ENCODE measurements at places on chromosomes 3 and 15.
A peak's percentile ranks its signal among the peaks of the same experiment; 100 is the strongest.

- DNase-seq = no peak
These were observed 12.9 kb downstream of the LOXL1 start for GRCh38 chr15:73939138-73939537.

DNA sequence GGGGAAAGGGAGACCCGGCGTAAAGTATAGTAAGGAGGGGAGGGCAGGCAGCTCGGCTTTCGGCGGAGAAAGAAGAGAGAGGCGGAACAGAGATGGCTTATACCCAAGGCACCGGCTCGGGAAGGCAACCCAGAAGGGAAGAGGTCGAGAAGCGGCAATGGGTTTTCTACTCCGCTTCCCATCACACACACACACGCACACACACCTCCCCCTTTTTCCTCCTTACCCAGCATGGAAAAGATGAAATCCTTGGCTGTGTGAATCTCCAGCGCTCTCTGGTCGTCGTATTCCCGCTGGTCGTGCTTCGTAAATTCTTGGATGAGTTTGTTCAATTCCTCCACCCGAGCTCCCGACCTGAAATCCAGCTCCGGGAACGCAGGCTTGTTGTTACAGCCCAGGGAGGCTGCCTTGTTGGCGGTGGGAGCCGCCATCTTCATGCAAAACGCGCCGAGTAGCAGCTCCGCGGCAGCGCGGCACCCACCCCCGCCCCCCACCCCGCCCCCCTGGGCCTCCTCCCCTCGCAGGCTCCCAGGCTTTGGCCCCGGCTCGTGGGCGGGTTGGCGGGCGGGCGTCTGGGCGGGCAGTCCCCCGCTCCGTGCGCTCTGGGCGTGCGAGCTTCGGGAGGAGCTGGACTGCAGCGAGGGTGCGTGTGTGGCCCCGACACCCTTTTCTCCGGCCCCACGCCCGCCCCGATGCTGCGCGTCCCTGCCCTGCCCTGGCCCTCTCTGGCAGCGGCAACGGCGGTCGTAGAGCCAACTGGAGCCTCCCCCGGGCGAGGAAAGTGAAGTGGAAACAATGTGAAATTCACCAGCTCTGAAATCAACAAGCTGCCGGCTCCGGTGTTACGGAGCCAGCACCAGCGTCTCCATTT, at the start of gene MB21D2:
Gene MB21D2 (minus strand): TSS at position 453 of the 871 bp plus-strand sequence. CDS start 16 bp downstream, at position 437.
- DNase-seq = peak; percentile 37

- no peak for DNase-seq
These were observed 129.8 kb upstream of the MEF2A start for GRCh38 chr15:99435877-99436541.

- DNase-seq = no peak
These were observed 34.4 kb downstream of the SYNM start for GRCh38 chr15:99139276-99139675.

- DNase-seq = no peak
These were observed 98.3 kb upstream of the ZBTB20 start for GRCh38 chr3:115245438-115245837.

DNA sequence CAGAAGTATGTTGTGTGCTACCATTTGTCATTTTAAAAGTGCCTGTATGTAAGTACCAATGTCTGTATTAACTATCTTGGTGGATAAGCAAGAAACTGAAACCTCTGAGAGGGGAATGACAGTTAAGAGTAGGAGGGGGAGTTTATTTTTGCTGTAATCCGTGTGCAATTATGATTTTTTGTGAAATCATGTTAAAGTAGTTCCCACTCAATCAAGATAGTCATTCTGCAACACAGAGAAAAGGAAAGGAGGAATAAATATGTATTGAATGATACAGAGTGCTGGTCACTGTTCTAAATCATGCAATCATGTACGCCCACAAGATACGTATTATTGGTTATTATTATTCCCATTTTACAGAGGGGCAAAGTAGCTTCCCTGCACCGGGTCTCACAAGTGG, 105.1 kb upstream of the UBE2E1 start:
- DNase-seq = no peak

- DNase-seq = no peak
These were observed 315.2 kb upstream of the ROBO2 start for GRCh38 chr3:76724706-76725105.
